Myocyte (in vitro differentiated cells): ENCODE measurements at places on chromosomes 2 and 18. TPM values are rescaled to one million over a fixed set of nuclear protein-coding genes. Genes with fewer than 3 reads are reported as not detected.

B3GNT7 gene
- total RNA-seq: 0.10 TPM in 1 of 2 replicates, not detected in the other

- DNase-seq: no peak
These were observed 109.9 kb downstream of the TMEM131 start for GRCh38 chr2:97885841-97886240.

GRCh38 chr2:70143314-70144150, 47.3 kb downstream of the C2orf42 start:
- peak; percentile 84 for DNase-seq

- DNase-seq: no peak
These were observed 31.7 kb downstream of the GPC1 start for GRCh38 chr2:240467149-240467642.

DNA sequence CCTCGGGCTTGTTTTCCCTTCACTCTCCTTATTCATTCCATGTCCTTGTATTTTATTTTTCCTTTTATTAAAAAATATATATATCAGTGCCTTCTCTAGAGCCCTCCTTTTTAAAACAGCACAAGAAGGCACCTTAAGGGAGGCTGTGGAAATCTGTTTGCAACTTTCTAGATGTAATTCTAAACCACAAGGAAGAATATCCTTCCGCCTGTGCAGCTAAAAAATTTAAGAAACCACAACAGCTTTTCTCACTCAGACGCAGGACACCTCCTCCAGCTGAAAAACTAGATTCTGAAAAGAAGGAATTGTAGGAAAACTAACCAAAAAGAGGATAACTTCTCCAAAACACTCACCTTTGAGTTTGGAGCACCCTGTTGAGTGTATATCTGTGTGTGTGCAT, 142.2 kb downstream of the BCL11A start:
- no peak for DNase-seq

GRCh38 chr18:68301441-68301840, 413.5 kb downstream of the TMX3 start:
- no peak for DNase-seq
